Activated naive CD4-positive, alpha-beta T cell (primary cell): ENCODE measurements at places on chromosomes 16 and 17.
A peak's percentile ranks its signal among the peaks of the same experiment; 100 is the strongest.

GRCh38 chr16:22901563-22901962 lies 87.6 kb downstream of the HS3ST2 start:
- DNase-seq, result no peak

DNA sequence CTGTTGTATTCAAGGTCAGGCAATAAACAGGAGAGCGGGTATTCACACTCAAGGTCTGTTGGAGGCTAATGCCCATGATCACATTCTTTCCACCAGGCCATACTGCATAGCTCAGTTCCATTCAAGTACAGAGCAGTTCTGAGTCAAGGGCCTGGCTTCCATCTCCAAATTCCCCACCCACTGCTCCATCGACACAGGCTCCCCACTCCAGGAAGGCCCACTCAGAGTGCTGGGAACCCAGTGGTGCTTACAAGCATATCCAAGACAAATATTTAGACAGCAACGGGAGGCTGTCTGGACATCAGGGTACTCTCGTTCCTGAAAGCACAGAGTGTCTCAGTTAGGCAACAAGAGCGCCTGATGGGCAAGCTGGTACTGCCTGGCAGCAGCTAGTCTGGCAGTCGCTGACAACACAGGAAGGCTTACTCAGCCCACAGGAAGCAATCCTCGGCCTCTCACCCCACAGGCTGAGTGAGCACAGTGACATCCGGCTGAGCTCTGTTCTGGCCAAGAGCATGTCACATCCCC lies 40.9 kb downstream of the RFFL start:
- DNase-seq, result peak; percentile 22

DNA sequence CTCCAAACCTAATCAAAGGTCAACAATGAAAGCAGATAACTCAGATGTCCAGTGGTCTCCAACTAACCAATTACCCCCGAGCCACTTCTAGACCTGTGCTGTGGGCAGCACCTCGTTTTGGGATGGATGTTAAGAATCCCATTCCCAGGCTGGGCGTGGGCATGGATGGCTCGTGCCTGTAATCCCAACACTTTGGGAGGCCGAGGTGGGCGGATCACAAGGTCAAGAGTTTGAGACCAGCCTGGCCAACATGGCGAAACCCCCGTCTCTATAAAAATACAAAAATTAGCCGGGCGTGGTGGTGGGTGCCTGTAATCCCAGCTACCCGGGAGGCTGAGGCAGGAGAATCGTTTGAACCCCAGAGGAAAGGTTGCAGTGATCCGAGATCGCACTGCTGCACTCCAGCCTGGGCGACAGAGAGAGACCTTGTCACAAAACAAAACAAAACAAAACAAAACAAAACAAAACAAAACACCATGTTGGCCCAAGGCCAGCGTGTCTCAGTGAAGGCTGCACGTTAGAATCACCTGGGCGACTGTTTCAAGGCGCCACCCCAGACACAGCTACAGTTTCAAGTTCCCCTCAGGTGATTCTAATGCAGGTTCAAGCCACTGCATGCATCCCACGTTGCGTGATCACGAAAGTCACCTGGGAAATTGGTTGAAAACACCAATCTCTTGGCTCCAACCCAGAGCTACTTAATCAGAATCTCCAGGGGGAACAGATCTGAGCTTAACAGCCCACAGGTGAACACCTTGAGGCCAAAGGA lies 21.3 kb downstream of the COX4I1 start:
- no peak for DNase-seq

- no peak for DNase-seq
These were observed 22.7 kb downstream of the LDHD start for GRCh38 chr16:75093598-75094540.

DNA sequence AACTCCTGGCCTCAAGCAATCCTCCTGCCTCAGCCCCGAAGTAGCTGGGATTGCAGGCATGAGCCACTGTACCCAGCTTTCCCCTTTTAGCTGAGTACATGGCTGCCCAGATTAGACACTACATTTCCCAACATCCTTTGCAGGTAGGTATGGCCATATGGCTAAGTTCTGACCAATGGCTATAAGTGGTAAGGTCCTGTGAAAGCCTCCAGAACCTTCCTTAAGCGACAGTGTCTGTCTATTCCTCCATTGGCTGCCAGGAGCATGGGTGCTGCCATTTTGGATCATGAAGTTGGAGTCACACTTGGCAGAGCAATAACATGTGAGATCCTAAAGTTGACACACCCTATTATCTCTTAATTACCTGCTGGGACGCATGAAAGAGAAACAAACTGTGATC lies 24.4 kb upstream of the CRHR1 start:
- no peak for DNase-seq

DNA sequence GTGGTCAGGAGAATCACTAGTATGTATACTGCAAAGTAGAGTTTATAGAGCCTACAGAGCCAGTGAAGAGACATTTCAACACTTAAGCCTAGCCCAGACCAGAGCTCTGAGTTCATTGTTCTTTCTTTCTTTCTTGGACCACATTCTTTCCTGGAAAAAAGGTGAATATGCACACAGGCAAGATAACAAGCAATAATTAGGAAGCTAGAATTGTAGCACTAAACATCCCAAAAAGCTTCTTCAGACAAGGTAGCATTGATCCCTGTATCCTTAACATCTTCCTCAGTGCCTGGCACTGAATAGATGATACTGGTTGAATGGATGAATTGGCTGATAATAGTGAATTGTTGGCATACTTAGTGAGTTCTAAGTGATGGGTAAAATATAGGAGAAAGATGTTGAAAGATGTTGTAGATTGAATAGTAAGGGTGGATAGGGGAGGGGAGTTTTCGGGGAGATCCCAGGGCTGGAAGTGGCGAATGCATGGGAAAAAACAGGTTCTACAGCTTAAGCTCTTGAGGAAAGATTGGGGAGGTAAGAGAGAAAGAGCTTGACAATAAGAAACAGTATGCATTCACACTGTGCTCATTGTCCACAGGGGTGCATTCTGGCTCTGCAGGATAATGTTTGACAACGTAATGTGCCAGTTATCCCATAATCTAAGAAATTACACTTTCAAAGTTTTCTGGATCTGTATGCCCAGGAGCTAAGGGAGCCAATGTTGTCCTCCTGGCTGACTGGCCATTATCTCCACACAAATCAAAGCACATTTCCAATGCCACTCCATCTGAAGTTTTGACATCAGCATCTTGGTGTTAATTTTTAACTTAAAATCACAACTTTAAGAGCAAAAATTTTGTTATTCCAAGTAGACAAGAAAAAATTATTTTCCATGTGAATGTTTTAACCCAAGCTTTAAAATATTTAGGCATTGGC lies 35.6 kb downstream of the TUBD1 start:
- no peak for DNase-seq

GRCh38 chr17:81599719-81600486 lies 37.0 kb downstream of the NPLOC4 start:
- no peak for DNase-seq

- DNase-seq, result no peak
These were observed 29.8 kb downstream of the CA10 start for GRCh38 chr17:52128721-52129120.

DNA sequence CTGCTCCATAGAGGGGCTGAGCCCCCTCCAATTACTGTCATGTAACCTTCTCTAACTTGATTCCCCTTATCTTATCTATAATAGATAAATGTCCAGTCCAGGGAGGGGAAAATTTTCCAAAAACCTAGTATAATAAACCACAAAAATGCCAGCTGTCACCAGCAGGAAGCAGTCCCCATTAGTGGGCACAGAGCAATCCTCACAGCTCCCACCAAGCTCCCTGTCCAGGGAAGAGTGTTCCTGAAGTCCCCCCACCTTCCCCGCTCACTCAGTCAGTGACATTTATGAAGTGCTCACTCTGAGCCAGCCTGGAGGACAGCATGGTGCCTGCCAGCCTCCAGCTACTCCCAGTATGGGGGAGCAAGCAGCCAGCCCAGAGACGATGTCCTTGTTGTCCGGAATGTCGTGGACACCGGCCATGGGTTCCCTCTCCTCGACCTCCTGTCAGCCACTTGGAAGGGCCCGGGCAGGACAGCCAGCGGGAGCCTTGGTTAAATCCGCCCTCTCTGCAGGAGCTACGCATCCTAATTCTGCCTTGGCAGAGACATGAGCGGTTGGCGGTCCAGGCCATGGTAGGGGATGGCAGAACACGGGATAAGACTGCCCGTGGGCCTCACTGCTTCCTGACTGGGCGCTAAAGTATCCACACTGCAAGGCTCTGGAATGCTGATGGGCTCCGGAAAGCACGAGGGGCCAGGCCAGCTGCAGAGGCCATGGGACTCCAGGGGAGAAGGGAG lies 102.0 kb upstream of the CDH5 start:
- no peak for DNase-seq

DNA sequence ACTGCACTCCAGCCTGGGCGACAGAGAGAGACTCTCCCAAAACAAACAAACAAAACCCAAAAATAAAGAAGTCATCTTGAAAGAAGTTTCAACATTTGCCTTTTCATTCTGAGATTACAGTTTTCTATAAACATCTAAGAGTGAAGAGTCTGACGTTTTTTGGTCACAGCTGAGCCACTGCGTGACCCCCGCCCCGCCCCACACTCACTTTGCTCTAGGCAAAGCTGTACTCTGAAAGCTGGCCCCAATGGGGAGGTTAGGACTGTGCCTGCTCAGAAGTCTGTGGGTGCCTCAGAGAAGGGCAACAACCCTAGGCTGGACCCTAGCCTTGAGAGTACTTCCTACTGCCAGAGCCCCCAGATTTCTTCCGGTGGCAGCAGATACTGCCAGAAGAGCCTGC lies 19.3 kb downstream of the CYB5D2 start:
- DNase-seq, result no peak

- DNase-seq, result no peak
These were observed 19.0 kb downstream of the PPM1D start for GRCh38 chr17:60618854-60619526.

- DNase-seq, result no peak
These were observed 19.3 kb downstream of the ANKFN1 start for GRCh38 chr17:56172517-56172982.

DNA sequence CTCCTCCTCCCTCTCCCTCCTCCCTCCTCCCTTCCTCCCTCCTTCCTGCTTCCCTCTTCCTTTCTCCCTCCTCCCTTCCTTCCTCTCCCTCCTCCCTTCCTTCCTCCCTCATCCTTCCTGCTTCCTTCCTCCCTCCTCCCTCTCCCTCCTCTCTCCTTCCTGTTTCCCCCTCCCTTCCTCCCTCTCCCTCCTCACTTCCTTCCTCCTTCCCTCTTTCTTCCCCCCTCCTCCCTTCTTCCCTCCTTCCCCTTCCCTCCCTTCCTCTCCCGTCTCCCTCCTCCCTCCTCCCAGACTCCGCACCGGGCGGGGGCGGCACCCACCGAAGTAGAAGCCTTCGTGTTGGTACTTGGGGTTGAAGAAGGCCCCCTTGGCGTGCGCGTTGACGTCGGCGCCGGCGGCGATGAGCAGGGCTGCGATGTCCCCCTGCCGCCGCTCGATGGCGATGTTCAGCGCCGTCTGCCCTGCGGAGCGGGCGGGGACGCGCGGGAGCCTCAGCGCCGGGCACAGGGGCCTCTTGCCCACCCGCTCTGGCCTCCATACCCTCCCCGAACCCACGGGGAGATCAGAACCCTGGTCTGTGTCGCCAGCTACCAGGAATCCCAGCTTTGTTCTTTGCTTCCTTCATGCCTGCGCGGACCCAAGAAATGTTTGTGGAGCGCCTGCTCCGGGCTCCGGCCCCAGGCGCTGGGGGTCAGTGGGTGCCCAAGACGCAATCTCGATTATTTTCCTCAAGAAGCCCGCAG lies 22.2 kb downstream of the TRPV3 start:
- peak; percentile 2 for DNase-seq

DNA sequence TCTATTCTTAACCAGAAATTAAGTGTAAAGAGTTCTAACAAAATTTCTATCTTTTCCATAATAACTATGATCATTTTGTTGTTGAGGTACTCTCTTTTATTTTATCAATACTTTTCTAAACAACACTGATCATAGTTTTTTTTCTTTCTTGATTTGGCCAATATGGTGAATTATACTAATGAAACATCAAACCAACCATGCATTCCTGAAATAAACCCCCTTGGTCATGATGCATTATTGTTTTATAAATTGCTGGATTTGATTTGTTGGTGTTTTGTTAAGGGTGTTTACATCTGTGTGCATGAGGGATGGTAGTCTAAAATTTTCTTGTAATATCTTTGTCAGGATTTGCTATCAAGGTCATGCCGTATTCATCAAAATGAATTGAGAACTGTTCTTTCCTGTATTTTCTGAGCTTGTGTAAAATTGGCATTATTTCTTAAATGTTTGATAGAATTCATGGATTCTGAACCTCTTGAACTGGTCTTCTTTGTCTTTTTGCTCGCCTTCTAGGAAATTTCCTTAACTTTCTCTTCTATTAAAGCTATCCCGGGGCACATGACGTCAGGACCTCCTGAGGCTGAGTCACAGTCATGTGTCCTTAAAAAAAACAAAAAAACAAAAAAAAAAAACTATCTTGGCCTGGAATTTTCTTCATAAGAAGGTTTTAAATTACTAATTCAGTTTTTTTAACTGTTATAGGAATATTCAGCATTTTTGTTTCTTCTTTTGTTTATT lies 3.9 kb upstream of the TRIM25 start:
- no peak for DNase-seq

DNA sequence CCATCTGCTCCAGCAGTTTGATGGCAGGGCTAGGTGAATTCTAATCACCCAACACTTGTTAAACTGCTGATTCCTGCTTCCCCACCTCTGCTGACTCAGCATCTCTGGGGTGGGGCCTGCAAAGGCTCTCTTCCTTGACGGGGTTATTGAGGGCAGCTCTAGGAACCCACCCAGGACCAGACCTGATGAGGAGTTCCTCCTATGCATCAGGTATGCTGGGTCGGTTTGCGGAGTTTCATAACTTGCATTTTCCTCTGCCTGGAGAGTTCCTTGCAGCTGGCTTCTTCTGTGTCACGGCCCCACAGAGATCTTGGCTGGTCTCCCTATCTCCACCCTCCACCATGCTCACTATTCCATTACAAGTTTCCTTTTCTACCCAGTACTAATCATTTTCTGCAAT lies 93.4 kb upstream of the CCL2 start:
- DNase-seq, result no peak

DNA sequence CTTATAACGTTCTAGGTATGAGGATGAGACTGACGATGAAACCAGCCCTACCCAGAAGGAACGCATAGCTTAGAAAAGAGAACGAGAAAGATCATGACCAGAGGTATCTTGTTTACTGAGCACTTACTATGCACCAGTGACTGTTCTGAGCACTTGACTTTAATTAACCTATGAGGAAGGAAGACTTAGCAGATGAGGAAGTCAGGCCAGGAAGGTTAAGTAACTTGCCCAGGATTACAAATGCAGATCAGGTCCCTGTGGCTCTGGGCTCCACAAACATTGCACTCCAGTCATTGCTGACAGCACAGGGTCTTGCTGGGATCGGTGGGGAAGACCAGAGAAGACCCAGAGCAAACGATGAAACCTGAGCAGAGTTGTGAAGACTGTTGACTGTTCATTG lies 7.1 kb downstream of the KRT13 start:
- DNase-seq, result no peak

- DNase-seq, result no peak
These were observed 4.0 kb upstream of the BRD7 start for GRCh38 chr16:50372611-50373344.

- DNase-seq, result no peak
These were observed 7.4 kb downstream of the GIP start for GRCh38 chr17:48960834-48961515.
